ENCODE measurements at places on chromosomes 11 and 22. TPM values are rescaled to one million over a fixed set of nuclear protein-coding genes. Genes with fewer than 3 reads are reported as not detected.
A peak's percentile ranks its signal among the peaks of the same experiment; 100 is the strongest.

- DNase-seq, result no peak
Measured at GRCh38 chr22:26444777-26445176, 15.7 kb downstream of the ASPHD2 start.

GRCh38 chr22:35630387-35630793, 13.3 kb upstream of the MB start:
- DNase-seq, result no peak

GRCh38 chr11:65781152-65781961, 581 bp upstream of the AP5B1 start:
- no peak for DNase-seq

GRCh38 chr11:2138068-2138430, 1.1 kb downstream of the IGF2 start:
- no peak for DNase-seq

GRCh38 chr22:50326956-50327710, at the start of gene DENND6B:
DENND6B (minus strand) TSS chr22:50327012; CDS start chr22:50326988, 24 bp downstream.
- peak; percentile 83 for DNase-seq

DNA sequence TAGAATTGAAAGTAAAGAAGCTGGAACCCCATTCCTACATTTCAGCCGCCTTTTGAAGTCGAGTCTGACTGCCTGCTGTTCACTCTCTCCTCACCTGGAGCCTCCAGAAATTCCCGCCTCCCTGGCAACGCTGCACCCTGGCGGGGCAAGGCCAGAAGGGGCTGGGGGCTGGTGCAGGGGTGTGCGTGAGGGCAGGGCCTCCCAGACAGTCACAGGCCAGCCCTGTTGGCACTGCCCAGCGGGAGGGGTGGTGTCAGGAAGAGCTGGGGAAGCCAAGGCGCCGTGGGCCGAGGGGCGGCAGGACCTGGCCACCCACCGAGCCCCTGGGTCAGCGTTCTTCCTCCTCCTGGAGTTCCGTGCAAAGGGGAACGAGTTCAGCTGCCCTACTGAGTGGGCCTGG, 123.2 kb downstream of the KCNQ1OT1 start:
- DNase-seq, result no peak

GRCh38 chr22:49209452-49210195, 618.0 kb downstream of the BRD1 start:
- no peak for DNase-seq

SLC37A2 gene
- total RNA-seq, result 1.8 TPM

CARNS1 gene
- 1.4 TPM for total RNA-seq

HTR3B gene
- not detected for total RNA-seq

CD3E gene
- total RNA-seq, result 455 TPM

USP2 gene
- 0.66 TPM for total RNA-seq

Data from activated naive CD4-positive, alpha-beta T cell treated with anti-CD3 and anti-CD28 coated beads, Interleukin-2, amount 50 U/mL, for 72 hours (primary cell).